ENCODE measurements at places on chromosomes 12 and 14.

DNA sequence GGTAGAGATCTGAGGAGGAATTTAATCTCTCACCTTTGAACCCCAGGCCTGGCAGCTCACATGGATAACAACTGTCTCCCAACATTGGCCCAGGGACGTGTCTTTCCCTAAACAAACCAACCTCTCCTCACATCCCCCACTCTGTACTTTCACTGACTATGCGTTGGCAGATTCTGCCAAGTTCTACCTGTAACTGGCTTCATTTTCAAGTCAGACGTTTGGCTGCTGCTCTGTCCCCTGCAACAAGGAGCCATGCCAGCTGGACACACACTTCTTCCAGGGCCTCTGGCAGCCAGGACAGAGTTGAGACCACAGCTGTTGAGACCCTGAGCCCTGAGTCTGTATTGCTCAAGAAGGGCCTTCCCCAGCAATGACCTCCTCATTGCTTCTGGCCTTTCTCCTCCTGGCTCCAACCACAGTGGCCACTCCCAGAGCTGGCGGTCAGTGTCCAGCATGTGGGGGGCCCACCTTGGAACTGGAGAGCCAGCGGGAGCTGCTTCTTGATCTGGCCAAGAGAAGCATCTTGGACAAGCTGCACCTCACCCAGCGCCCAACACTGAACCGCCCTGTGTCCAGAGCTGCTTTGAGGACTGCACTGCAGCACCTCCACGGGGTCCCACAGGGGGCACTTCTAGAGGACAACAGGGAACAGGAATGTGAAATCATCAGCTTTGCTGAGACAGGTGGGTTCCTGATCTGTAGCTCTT lies at the start of gene INHBC:
Gene INHBC (plus strand): TSS at position 268 of the 707 bp plus-strand sequence. CDS start 103 bp downstream, at position 371.
- no peak for DNase-seq

GRCh38 chr12:131010396-131011131 lies 56.9 kb downstream of the ADGRD1 start:
- no peak for DNase-seq

DNA sequence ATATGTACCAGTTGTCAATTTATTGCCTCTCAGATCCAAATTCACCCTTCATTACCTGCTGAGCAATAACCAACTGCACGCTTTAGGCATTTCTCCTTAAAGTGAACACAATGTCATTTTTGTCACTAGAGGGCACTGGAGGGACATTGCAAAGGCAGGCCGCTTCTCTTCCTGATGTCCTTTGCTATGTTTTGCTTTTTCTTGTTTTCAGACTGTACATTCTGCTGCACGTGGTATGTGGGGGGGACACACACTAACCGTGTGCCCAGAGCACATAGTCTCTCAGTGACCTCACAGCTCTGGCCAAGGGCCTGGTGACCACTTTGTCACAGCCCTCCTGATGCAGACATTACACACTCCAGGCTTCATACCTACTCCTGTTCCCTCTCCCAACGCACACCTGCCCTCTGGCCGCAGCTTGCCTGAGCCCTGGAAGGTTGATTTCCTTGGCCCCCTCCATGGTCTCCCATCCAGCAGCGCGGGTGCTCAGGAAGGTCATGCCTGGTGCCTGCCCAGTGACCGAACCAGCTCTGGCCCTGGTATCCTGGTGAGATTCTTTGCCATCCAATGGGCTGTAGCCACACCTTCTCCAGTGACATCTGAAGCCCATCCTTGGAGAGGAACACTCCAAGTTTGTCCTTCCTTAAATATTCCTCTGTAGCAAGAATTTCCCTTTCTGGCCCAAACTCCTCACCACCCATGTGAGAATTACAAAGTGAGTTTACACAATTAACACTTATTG lies 39.9 kb downstream of the MYO1H start:
- no peak for DNase-seq

- no peak for DNase-seq
Observed at GRCh38 chr14:55399852-55400251, 11.8 kb downstream of the ATG14 start.

DNA sequence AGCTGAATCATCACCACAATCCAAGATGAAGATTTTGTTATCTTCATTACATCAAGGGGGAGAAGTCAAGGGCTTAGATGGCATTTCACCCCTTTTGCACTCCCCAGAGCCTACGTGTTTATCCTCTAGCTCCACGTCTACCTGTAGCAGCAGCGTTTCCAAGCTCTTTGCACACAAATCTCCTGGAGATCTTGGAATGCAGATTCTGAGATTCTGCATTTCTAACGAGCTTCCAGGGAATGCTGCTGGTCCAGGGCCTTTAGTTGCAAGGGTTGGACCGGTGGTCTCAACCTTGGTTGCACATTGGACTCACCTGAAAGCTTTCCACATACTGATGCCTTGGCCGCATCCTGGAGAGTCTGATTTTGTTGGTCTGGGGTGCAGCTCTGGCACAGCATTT lies 49.5 kb upstream of the STON2 start:
- DNase-seq = no peak

DNA sequence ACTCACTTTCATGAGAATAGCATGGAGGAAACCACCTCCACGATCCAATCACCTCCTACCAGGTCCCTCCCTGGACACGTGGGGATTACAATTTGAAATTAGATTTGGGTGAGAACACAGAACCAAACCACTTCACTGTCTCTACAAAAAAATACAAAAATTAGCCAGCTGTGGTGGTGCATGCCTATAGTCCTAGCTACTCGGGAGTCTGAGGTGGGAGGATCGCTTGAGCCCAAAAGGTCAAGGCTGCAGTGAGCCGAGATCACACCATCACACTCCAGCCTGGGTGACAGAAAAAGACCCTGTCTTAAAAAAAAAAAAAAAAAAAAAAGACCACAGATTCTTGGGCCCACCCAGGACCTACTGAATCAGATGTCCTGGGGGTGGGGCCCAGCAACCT lies 28.3 kb downstream of the BRI3BP start:
- no peak for DNase-seq

DNA sequence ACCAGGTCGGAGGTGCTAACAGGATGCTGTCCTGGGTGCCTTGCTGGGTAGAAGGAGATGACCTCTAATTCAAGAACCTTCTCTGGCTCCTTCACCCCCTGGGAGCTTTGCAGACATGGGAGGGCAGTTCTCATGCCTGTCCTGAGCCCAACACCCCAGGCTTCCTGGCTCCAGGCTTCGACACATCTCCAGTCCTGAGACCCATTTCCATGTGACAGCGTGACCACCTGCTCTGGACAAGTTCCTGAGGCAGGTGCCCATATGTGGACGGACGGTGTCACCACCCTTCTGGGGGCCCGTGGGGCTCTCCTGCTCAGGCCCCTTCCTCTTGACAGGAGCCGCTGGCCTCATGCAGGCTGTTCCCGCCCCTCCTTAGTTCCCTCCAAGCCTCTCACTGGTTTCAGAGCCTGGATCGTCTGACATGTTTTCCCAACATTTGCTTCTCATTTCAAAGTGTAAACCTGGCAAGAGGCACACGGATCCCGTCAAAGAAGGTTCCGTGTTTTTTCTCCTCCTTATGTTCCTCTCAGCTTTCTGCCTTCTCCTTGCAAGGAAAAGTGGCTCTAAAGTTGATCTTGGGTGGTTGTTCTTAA lies 291.9 kb upstream of the RTL1 start:
- DNase-seq = no peak

- no peak for DNase-seq
Observed at GRCh38 chr12:49678711-49679110, 28.5 kb downstream of the FMNL3 start.

Measured in GM12892 (cell line).